ENCODE measurements at places on chromosomes 12 and 14.
A peak's percentile ranks its signal among the peaks of the same experiment; 100 is the strongest.

- no peak for DNase-seq
These were observed 112.3 kb upstream of the DNM1L start for GRCh38 chr12:32566663-32567295.

DNA sequence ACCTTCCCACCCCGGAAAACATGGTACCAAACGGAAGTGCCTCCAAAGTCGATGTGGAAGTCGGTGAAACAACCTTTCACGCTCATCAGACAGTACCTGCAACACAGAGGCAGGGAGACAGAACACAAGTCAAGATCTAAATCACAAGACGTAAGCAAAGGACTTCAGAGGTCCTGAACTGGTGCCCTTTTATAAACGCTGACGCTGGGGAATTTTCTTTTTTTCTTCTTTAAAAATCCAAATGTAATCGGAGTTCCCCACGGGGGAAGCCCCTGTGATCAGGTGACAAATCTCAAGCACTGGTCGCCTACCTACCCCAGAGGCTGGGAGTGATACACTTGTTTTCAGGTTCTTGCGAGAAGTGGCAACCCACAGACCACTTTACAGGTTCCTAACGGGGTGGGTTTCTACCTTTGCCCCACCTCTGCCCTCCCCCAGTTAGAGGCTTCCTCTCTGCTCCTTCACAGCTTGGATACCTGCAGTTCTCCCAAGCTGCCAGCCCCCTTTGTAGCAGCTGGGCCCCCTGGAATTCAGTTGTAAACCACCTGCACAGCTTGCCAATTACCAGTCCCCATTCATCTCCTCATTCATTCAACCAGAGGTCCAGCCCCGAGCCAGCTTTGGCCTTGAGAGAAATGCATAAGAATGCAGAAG lies 46.2 kb downstream of the KDM2B start:
- peak; percentile 58 for DNase-seq

GRCh38 chr12:123076604-123077297 lies 74.1 kb downstream of the PITPNM2 start:
- DNase-seq, result peak; percentile 40

GRCh38 chr12:47797441-47797840 lies 22.3 kb downstream of the HDAC7 start:
- DNase-seq, result no peak

- no peak for DNase-seq
These were observed 165.6 kb downstream of the HELB start for GRCh38 chr12:66467932-66468331.

- no peak for DNase-seq
These were observed 140.2 kb downstream of the MED13L start for GRCh38 chr12:116137318-116137717.

- no peak for DNase-seq
These were observed 2.8 kb upstream of the DHH start for GRCh38 chr12:49097381-49097780.
